A172 (cell line): ENCODE measurements at places on chromosomes 16 and 17. TPM values are rescaled to one million over a fixed set of nuclear protein-coding genes. Genes with fewer than 3 reads are reported as not detected.

DNA sequence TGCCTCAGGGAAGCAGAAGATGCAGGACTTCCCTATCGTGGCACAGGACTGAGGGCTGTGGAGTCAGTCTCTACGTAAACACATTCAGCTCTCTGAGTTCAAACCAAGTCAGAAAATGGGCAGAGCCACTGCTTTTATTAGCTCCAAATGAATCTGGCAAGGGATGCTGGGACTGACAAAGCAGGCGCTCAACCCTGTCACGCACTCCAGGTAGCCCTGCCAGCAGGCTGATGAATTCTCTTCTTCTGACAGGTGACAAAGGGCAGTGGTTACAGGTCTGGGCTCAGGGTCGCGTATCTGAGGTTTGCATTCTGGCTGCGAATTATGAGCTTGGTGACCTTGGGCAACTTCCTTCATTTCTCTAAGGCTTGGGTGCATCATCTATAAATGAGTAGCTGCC lies 9.4 kb downstream of the RPH3AL start:
- no peak for DNase-seq

DNA sequence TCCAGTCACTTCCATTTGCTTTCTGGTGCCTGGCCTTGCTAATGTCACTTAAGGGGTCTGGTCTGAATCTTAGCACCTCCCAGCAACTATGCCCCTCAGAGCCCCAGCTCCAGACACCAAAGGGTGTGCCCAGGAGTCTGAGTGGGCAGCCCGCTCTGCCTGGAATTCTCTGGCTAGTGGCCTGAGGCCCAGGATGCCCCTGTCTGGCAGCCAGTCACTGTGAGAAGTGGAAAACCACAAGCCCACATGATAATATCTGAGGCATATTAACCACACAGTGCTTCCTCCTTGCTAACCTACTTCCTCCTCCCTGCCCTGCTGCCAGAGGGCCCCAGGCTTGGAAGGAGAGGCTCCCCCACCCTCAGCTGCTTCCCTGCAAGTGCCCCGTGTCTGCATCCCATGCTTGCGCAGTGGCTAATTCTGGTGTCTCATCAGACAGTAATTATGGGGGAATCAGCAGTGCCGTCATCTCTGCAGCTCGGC lies 14.0 kb downstream of the SRCIN1 start:
- peak; percentile 98 for DNase-seq

DNA sequence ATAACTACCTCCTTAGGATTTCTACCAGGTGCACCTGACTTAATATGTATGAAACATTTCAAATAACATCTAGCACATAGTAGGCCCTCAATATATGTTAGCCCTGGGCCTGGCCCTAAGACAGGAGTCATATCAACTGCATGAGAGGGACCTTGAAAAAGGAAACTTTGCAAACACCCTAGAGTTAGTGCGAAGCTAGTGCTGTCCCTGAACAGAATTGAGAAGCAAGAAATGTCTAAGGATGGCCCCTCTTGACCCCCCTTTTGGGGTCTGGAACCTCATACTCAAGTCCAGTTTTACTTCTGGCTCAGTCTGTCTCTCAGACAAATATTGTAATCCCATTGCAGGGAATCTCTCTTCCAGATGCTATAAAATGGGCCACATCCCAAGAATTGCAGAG lies 80.5 kb downstream of the CBLN1 start:
- no peak for DNase-seq

- no peak for DNase-seq
These were observed 76.3 kb downstream of the USP31 start for GRCh38 chr16:23072769-23073549.

GRCh38 chr16:67544844-67545664 lies 16.4 kb downstream of the RIPOR1 start:
- no peak for DNase-seq

DNA sequence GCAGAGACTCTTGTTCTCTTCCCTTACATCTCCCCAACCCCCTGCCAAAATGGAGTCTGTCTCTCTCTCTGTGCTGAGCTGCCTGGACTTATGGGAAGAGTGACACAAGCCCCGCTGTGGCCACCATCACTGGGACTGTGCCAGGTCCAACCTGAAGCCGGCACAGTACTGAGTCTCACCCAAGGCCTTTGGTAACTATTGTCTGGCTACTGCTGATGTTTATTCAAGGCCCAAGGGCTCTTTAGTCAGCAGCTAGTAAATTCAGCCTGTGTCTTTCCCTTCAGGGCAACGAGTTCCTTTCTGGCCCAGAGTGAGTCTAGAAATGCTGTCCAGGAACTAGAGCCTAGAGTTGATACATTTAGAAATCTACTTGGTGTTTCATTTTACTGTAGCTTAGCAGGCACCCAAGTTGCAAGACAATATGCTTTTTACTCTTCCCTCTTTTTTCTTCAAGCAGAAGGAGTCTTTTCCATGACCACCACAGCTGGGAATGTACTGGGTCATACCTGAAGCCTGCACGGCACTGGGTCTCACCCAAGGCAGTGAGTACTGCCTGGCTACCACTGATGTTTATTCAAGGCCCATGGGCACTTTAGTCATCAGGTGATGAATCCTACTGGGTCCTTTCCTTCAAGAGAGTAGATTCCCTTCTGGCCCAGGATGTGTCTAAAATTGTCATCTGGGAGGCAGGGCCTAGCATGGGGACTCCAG lies 17.7 kb downstream of the EFCAB5 start:
- DNase-seq: no peak

GRCh38 chr17:77887464-77888241 lies 70.8 kb upstream of the TNRC6C start:
- peak; percentile 68 for DNase-seq

DNA sequence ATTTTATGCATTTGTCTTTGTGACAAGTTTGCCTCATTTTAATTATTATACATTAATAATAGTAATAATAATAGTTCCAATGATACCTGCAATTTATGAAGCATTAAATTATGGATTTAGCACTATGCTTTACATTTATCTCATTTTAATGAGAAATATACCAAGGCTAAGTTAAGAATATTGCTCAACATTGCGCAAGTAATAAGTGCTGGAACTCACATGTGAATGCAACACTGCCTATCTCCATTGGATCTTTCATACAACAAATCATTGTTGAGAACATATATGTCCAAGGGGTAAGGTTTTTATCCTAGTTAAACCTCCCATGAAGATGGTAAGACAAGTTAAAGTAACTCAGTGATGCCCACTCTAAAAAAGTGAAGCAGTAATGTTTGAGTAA lies 703.7 kb upstream of the SOX9 start:
- no peak for DNase-seq

- DNase-seq: no peak
These were observed 8.6 kb downstream of the CYB561 start for GRCh38 chr17:63437287-63438091.

DNA sequence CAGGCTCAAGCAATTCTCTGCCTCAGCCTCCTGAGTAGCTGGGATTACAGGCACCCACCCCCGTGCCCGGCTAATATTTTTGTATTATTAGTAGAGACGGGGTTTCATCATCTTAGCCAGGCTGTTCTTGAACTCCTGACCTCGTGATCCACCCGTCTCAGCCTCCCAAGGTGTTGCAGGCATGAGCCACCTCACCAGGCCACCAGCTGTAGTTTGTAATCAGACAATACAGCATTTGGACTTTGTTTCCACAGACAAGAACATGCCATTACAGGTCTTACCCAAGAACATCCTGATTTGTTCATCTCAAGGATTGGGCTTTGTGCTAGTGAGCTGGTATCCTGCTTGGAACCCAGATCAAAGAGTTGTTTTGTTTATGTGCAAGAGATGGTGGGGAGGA lies 30.1 kb downstream of the C17orf100 start:
- DNase-seq: no peak

- no peak for DNase-seq
These were observed 20.9 kb downstream of the IRX3 start for GRCh38 chr16:54265575-54266107.

- DNase-seq: no peak
These were observed 820.2 kb downstream of the KCNJ18 start for GRCh38 chr17:22512506-22512905.

DNA sequence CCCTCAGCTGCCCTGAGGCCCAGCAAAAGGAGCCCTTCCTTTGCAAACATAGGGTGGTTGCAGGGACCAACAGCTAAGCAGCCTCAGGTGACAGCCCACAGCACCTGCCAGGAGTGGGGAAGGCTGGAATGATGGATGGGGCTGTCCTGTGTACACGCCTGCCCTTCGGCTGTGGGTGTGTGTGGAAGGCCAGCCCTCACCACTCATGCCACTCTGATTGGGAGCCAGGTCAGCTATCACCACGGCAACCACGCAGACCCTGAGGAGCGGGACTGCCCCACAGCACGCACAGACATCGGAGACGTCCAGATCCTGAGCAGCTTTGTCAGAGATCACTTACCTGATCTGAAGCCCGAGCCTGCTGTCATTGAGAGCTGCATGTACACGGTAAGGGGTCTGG lies 11.9 kb downstream of the PIPOX start:
- no peak for DNase-seq

DNA sequence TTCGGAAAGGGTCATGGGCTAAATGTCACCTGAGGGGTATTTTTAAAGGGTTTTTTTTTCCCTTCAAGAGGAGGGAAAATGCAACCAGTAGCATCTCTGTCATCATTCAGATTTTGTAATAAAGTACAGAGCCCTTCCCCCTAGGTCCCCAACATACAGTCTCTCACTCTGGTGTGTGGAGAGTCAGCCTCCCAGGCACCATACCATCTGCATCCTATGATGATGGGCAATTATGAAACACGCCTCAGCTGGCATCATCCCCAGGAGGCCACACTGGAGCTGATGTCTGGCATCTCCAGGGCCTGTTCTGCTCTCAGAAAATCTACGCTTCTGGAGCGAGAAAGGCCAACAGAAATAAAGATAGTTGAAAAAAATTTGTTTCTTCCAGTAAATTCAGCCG lies 32.0 kb downstream of the TBX4 start:
- DNase-seq: no peak

DNA sequence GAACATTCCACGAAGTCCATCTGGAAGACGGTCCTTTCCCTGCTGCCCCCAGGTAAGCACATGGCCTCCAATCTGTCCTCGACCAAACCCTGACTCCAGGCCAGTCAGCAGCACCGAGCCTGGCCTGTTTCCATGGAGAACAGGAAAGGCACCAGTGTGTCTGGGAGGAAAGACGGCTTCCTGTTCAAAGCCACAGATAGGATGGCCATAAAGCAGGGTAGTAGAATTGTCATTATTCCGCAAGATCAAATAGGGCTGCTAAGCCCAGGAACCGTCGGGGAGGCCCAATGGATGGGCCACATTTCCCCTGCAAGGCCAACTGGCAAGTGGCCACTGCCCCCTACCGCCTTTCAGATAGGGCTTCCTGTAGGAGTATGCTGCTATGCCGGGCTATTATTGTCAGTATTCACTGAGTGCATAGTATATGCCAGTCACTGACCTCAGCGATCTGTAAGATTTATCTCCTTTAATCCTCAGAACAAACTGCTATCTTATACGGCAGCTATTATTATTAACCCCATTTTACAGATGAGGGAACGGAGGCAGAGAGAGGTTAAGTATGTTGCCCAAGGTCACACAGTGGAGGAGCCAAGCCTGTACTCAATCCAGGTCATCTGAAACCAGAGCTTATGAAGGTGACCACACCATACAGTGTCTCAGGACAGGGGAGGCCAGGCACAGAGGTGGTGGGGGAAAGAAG lies 23.0 kb upstream of the PLCG2 start:
- peak; percentile 41 for DNase-seq

GRCh38 chr16:30715750-30716445 lies 16.9 kb downstream of the SRCAP start:
- DNase-seq: peak; percentile 78

DNA sequence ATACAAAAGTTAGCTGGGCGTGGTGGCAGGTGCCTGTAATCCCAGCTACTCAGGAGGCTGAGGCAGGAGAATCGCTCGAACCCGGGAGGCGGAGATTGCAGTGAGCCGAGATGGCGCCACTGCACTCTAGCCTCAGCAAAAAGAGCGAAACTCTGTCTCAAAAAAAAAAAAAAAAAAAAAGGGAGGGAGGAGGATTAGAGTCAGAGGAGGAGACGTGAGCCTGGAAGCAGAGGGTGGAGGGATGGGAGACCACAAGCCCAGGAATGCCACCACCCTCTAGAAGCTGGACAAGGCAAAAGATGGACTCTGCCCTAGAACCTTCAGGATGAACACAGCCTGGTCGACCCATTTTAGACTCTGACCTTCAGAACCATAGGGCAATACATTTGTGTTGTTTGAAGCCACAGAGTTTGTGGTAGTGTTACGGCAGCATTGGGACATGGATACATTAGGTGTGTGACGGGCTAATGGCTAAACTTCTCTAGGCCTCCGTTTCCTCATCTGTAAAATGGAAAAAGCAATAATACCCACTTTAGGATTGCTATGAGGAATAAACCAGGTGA lies 2.1 kb upstream of the SMIM22 start:
- DNase-seq: no peak

DNA sequence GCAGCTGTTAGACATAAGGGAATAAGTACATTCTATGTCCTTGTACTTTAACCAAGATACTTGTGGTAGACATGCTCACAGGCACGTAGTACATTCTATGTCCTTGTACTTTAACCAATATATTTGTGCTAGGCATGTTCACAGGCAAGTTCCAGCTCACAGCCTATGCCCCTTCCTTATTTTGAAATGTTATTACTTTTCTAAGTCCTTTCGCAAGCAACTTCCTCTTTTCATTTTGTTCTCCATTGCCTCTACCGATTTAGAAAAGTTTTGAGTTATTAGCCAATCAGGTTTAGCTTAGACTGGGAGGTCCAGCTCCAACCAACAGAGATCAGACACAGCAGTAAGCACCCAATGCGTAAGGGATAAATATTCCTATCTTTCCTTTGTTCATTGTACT lies 60.1 kb upstream of the NUDT7 start:
- no peak for DNase-seq

RASL10B gene
- total RNA-seq: 0.69 and 0.98 TPM in 2 replicates

KRTAP4-4 gene
- total RNA-seq: not detected in 2 replicates

EPOP gene
- total RNA-seq: 3.0 and 3.7 TPM in 2 replicates

KRT33B gene
- not detected in 2 replicates for total RNA-seq

TBC1D16 gene
- total RNA-seq: 29.8 and 31.7 TPM in 2 replicates

C16orf89 gene
- total RNA-seq: not detected in 2 replicates
